Stimulated activated CD8-positive, alpha-beta memory T cell treated with anti-CD3 and anti-CD28 coated beads, Interleukin-12 subunit alpha, Interleukin-12 subunit beta, amount 100 ng/mL, for 4 hours (primary cell): ENCODE measurements at places on chromosomes 11 and 22.

- no peak for DNase-seq
Observed at GRCh38 chr11:83033972-83034672, 37.6 kb downstream of the RAB30 start.

- no peak for DNase-seq
Observed at GRCh38 chr22:35910003-35910769, 118.4 kb downstream of the RBFOX2 start.

- DNase-seq: no peak
Observed at GRCh38 chr11:133570376-133570775, 38.1 kb upstream of the OPCML start.

DNA sequence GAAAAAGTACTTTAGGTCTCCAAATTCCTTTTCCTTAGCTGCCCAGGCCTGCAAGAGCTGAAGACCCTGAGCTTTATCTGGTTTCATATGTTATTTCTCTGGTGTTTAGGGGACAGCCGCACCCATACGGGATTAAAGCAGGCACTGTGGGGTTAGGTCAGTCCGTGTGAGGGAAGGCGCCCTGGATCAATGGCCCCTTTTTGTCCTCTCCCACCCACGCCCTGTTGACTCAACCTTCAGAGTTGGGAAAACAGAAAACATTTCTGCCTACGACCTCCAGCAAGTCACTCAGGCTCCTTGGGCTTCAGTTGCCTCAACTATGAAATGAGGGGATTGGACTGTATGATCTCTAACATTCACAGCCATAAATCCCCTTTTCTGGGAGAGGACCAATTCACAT lies 55.2 kb upstream of the BARX2 start:
- no peak for DNase-seq

DNA sequence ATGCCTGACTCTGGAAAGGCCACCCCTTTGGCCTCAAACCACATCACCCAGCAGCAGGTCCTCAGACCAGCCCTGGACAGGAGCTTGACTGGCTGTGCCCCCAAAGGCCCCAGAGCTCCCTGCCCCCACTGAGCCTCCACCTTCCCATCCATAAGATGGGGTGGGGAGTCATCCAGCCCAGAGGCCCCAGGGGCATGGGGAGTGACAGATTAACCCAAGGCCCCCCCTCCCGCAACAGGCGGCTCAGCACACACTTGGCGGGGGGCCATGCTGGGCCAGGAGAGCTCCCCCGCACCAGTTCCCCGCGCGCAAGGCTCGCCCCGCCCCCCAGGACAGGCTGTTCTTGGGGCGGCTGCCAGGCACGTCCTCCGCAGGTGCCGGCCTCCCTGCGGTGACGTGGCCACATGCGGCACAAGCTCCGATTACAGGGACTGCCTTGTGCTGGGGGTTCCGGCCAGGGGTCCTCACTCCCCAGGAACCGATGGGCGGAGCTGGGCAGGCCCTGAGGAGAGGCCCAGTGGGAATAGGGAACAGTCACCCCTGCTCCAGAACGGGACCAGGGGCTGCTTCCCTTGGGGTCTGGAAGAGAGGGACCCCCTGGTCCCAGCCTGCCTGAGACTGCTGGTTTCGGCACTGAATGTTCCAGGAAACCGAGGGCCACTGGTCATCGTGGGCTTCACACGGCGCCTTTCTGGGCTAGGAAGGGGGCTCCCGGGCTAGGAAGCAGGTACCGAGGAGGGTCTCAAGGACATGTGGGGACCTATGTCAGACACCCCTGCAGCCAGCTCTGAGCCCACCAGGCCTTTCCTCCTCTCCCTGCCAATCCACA lies 5.1 kb upstream of the CDKN1C start:
- no peak for DNase-seq

- DNase-seq: no peak
Observed at GRCh38 chr11:111520560-111520959, 6.0 kb downstream of the HOATZ start.

GRCh38 chr11:3077189-3077836 lies 20.1 kb upstream of the CARS1 start:
- no peak for DNase-seq

GRCh38 chr11:132464003-132464342 lies 1068.3 kb downstream of the OPCML start:
- DNase-seq: no peak

GRCh38 chr11:113385749-113386148 lies 1.8 kb upstream of the ANKK1 start:
- no peak for DNase-seq

GRCh38 chr11:65412271-65413076 lies 10.1 kb upstream of the NEAT1 start:
- no peak for DNase-seq

- DNase-seq: no peak
Observed at GRCh38 chr22:30332551-30332950, 5.8 kb upstream of the TBC1D10A start.

- no peak for DNase-seq
Observed at GRCh38 chr11:123139206-123139605, 55.8 kb downstream of the CLMP start.

DNA sequence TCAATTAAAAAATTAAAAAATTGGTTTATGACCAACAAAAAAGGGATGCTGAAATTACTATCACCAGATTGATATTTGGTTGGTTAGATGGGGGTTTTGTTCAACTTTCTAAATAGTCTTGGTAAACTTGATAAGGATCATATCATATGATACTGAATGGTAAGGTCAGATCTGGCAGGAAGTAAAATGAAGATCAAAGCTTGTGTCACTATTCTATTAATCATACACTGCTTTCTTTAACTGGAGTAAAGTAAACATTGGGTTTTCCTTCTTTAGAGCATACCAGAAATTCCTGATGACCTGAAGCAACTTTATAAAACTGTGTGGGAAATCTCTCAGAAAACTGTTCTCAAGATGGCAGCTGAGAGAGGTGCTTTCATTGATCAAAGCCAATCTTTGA lies 40.2 kb downstream of the RRM1 start:
- no peak for DNase-seq

DNA sequence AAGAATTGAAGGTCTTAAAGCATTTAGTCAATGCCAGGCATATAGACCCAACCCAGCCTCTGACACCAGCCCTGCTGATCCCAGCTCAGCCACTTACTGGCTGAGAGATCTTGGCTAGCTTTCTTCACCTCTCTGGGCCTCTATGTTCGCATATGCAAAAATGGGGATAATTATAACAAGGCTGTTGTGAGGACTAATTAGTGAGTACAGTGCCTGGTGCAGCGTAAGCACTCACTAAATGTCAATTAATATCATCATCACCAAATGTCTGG lies 10.5 kb downstream of the CHST1 start:
- DNase-seq: no peak

DNA sequence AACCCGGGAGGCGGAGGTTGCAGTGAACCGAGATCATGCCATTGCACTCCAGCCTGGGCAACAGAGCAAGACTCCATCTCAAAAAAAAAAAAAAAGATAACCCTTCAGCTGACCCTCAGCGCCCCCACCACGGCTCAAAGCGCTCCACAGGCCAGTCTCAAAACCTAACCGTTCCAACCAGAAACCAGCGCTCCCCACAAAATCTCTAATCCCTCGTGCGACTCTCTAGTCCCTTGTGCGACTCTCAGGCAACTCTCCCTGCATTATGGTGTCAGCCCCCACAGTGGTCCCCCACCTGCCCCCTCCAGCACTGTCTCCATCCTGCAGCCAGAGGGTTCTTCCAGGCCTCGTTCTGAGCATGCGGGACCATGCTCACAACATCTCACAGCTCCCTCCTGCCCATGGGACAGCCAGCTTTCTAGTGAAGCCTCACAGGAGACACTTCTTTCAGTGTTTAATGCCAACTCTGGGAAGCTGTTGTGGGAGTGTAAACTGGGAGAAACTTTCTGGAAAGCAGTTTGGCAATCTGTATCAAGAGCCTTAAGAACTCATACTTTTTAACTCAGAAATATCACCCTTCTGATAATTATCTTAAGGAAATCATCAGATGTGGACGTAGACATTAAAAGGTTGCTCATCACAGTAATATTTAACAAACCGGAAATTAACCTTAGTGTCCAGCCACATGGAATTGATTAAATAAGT lies 4.2 kb upstream of the RASGRP2 start:
- DNase-seq: no peak

GRCh38 chr11:30488304-30488998 lies 97.7 kb downstream of the MPPED2 start:
- DNase-seq: no peak

DNA sequence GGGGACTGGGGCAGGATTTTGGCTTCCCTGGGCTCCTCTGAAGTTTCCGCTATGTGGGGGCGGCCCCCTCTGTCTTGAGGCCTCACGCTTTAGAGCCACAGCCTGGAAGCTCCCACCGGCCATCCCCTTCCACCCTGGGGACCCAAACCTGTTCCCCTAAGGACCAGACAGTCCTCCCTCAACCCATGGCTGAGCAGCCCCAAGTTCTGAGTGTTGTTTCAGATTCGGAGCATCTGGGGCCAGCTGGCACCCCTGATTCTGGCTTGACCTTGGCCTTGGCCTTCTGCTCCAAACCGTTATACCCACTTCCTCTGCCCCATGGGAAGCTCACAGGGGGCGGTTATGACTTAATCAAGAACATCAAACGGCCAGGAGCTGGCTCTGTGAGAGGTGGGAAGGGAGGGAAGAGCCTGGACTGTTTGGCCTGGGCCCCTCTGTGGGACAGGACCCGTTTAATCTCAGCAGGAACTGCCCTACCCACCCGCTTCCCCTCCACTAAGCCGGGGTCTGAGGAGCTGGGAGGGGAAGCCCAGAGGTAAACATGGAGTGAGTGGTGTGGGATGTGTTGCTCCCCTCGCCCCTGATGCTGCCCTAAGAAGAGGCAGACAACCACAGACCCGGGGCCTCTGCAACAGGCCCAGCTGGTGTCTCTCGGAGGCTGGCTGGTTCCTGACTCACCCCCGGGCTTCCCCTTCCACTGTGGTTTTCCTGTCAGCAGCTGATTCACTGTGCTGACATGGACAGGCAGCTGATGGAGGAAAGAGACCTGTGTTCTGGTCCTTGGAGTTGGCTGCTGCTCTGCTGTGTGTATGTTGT lies 3.4 kb downstream of the CD82 start:
- peak; percentile 82 for DNase-seq

DNA sequence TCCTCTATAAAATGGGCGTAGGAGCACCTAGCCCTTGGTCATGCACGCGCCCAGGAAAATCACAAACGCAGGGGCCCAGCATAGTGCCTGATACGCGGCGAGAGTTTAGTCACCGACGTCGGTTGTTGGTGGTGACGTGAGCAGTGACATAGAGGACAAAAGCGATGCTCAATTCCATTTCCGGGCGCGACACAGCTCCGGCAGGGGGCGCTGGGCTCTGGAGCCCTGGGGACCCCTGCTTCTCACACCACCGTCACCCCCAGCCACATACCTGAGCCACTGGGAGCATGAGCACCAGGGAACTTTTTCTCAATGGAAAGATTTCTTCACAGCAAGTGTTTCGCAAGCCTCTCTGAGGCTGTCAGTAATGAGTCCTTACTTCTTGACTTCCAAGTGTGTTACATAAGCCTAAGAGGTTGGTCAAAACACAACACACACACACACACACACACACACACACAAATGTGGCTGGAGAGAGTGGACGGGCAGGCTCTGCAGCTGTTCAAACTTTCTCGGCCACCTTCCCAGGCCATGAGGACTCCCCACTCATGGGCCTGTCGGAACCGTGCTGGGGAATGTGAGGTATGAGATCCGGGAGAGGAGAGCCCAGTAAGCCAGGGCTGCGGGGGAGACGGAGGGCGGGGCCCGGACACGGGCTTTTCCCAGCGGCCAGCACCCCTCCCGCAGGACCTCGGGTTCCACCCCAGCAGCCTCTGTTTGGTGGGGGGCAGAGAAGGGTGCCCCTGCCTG lies 36.9 kb upstream of the LINC01488 start:
- no peak for DNase-seq

DNA sequence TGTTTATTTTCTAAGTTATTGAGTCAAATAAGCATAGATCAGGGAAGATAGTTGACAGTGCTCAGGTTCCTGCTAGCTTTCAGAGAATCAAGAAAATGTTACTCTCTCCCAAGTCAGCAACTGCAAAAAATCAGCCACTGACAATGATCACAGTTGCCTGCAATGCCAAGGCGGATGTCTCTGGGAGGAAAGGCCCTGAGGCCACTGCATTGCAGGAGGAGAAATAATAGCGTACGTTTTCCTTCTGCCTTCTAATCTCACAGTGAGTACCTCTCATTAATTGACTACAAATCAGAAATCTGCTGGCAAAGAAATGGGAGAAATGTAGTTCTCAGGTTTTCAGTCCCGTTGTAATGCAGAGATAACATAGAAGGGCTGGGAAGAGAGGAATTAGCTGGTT lies 54.0 kb upstream of the SPON1 start:
- DNase-seq: no peak

DNA sequence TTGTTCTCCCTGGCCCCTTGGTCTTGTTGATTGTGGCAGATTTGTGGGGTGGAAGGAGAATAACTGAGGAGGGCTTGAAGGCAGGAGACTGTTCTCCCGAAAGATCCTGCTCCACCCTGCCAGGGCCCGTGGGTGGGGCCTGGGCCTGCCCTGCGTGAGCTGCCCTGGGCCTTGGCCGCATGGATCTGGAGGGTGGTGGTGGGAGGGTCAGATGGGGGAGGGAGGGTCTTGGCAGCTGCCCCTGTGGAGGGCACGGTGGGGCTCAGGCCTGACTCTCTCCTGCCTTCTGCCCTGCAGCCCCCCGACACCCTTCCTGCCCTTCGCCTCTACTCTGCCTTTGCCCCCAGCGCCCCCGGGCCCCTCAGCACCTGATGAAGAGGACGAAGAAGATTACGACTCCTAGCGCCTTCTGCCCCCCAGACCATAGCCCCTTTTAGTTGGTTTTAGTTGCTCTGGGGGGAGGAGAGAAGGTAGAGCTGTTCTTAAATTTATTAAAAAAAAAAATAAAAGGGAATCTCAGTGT lies 1.9 kb downstream of the DRAP1 start:
- no peak for DNase-seq

DNA sequence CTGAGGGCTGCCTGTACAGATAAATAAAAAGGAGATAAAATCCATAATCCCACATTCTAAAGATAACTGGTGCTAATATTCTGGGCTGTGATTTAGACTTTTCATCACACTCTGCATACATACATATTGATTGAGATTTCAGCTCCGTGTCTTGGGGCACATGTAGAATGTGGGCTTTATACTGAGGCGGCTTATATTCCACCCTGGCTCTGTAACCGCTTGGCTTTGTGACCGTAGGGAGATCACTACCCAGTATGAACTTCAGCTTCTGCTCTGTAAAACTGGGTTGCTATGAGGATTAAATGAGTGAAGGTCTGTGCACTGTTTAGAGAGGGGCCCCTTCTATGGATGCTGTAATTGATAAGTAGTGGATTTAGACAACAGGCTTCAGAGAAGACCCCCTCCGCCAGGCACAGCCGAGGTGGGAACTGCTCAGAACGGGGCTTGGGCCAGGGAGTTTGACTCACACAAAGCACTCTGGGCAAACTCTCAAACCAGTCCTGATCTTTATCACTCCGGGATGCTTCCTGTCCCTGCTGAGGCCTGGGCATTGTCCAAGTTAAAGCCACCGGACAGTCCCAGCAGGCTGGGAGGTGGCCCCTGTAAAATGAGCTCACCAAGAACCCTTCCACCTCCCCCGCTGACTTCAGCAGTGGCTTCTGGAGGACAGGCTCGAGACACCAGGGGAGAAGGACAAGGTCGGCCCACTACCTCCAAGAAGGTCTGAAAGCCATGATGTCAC lies 17.2 kb downstream of the KIAA1671 start:
- no peak for DNase-seq

- no peak for DNase-seq
Observed at GRCh38 chr22:37734964-37735451, 38.2 kb downstream of the TRIOBP start.

- no peak for DNase-seq
Observed at GRCh38 chr11:79173615-79174014, 267.2 kb downstream of the TENM4 start.
